ENCODE measurements at places on chromosomes 16 and 17.

- peak; percentile 84 for DNase-seq
Measured at GRCh38 chr17:63950940-63951907, 19.1 kb upstream of the CD79B start.

DNA sequence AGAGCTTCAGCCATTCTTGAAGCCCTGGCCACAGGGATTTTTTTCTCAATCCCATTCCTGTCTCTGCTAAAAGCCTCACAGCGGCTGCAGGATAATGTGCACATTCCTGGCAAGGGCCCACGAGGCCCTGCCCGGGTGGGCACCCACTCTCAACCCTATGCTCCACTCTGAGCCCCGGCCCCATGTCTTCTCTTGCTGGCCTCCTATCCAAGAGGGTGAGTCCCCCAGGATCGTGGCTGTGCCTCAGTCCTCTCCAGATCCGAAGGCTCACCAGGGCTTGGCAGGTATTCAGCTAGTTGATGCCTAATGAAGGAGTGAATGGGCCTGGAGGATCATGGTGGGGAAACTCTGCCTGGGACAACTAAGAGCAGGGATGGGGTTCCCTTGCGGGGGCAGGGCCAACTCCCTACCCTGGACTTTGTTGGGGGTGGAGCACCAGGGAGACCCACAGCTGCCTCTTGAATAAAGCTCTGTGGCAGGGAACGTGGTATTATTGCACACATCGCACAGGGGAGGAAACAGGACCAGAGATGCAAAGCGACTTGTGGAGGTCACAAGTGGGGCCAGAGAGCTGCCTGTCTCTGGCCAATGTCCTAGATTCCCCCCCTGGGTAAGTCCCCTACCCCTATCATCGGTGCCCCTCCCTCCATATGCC is 5.4 kb downstream of the ARHGAP27 start:
- no peak for DNase-seq

GRCh38 chr16:27318392-27319256 is 4.8 kb downstream of the IL4R start:
- no peak for DNase-seq

DNA sequence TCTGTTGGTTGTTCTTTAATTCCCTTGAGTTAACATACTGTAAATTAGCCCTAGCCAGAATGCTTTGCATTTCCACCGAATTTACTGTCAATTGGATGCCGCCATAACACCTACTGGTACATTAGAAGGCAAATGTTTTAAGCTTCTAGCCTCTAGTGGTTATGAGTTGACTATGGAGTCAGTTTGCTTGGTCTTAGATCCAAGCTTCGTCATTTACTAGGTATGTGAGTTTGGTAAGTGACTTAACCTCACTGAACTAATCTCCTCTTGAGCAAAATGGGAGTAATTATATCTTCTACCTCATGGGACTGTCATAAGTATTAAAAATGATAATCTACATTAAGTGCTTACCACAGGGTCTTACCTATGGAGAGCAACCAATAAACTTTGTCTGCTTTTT is 20.4 kb upstream of the CDH11 start:
- no peak for DNase-seq

DNA sequence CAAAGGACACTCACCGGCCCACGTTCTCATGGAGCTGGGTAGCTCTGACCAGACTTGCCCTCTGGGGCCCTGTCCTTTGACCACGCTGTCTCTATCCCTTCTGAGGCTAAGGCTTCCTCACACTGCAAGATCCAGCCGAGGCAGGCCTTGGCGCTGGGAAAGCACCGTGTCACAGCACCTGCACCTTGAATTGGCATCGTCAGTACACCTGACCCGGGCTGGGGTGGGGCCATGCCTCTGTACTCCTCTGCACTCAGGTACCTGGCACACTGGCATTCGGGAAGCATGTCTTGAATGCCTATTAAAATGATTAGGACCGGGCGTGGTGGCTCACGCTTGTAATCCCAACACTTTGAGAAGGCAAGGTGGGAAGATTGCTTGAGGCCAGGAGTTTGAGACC is 6.0 kb downstream of the TBC1D24 start:
- no peak for DNase-seq

GRCh38 chr16:11250786-11251524 is 5.0 kb downstream of the SOCS1 start:
- no peak for DNase-seq

DNA sequence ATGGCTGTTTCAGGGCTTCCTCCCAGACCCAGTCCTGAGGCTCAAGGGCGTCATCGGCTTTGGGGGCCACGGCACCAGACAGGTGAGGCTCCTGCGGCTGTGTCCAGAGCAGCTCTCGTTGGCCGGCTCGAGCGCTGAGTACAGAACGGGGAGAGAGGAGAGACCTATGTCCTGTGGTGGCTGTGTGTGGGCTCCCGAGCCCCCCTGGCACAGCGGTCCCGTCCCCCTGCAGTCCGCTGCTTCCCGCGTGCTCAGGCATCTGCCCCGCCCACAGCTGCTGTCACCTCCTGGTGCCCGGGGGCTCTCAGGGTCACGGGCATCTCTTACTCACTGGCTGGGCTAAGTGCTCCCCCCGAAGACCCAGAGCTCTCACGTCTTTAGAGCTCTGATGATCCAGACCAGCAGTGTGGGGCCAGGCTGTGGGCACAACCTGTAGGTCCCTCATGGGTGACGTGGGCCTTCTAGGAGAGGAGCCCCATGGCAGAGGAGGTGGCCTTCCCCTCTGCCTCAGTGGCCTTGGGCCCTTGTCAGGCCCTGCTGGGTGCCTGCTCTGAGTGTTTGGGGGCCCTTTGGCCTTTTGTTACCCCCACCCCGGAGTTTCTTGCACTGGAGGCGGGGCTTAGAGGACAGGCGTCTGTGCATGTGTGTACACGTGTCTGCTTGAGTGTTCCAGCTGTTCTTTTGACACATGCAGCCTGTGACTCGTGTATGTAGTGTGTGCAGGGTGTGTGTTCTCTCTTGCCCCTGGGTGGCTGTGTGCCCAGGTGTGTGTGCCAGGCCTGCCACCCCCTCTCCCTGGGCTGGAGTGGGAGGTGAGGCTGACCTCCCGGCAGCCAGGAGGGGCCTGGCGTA is 3.5 kb downstream of the WDR90 start:
- no peak for DNase-seq
